Activated CD4-positive, alpha-beta T cell treated with anti-CD3 and anti-CD28 coated beads, Interleukin-10, Interleukin-2, amounts not matched to agents 100 ng/mL and 50 ng/mL, durations not matched to agents 16 hours and 8 hours (primary cell): ENCODE measurements at places on chromosomes 1 and 21.

- no peak for DNase-seq
Measured at GRCh38 chr1:163130225-163130856, 61.2 kb downstream of the RGS4 start.

DNA sequence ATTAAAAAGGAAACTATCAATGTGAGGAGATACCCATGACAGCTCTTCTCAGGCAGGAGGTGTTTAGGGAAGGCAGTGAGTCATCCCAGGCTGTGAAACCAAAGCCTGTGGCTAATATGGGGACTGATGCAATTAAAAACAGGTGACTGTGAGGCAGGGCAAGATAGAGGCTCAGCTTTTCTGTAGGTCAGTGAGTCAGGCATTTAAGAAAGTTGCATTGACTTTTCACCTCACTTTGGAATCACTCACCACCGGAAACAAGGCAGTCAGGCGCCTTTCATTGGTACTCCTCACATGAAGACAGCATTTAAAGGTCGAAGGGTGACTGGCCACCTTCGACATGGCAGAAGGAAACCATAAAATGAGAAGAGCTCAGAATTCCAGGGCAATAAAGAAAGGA lies 54.5 kb downstream of the PAPPA2 start:
- DNase-seq, result peak; percentile 50

DNA sequence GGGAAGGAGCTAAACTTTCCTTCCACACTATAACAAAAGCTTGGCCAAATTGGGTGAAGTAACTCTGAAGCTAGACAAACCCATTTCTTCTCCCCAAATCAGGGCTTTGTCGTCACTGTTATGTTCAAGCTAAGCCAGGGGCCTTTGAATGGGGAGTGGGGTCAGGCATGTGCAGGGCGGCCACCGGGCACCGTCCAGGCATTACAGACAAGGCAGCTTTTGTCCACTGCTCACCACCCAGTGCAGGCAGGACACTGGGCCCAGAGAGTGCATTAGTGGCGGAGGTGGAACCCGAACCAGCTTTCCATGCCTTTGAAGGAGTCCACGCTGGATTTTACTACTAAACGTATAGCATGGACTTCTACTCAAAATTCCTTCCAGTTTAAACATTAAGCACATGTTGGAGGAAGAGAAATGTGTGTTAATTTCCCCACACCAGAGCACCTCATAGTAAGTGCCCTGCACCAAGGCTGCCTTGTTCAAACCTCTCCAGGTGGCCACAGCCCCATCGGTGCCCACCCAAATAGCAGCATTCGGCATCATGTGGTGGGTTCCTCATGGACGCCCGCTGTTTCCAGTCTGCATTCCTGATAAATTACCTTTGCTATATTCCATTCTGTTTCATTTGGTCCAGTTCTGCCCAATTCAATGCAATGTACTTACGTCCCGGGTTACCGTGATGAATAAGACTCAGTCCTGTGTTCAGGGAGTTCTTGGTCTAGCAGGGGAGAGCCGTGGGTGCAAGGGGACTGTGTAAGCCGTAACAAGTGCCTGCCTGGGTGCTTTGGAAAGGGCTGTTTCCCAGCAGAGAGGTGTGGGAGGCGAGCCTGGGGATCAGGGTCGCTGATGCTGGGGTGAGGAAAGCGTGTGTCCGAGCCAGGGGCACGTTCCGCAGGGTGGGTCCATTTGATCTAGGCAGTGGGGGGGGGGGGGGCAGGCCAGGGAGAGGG lies 1.6 kb downstream of the UBASH3A start:
- peak; percentile 38 for DNase-seq

GRCh38 chr1:209102120-209102519 lies 481.4 kb upstream of the CAMK1G start:
- no peak for DNase-seq

- DNase-seq, result no peak
Measured at GRCh38 chr1:111142356-111142975, 2.4 kb downstream of the CEPT1 start.

DNA sequence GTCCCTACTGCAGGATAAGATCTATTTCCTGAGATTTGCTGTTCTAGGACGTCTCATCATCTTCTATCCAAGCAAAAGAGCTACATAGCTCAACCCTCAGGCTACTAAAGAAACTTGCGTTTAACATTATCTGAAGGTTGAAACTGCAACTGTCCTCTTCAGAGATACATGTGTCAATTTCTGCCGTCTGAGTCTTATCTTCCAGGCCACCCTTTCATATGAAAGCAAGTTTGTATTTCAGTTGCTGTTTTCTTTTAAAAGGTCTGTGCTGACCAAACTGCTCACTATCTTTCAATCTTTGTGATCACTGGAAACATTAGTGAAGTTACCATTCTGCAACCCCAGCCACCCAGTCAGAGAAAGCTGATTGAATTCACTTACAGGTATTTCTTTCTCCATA lies 108.6 kb upstream of the RAB3GAP2 start:
- DNase-seq, result no peak

GRCh38 chr21:31696424-31696823 lies 35.5 kb downstream of the SCAF4 start:
- no peak for DNase-seq

- peak; percentile 46 for DNase-seq
Measured at GRCh38 chr1:200670242-200671118, 773 bp upstream of the DDX59 start.

- no peak for DNase-seq
Measured at GRCh38 chr1:21932127-21932526, 5.0 kb downstream of the HSPG2 start.

GRCh38 chr1:161100556-161100955 lies 2.4 kb downstream of the KLHDC9 start:
- DNase-seq, result no peak

DNA sequence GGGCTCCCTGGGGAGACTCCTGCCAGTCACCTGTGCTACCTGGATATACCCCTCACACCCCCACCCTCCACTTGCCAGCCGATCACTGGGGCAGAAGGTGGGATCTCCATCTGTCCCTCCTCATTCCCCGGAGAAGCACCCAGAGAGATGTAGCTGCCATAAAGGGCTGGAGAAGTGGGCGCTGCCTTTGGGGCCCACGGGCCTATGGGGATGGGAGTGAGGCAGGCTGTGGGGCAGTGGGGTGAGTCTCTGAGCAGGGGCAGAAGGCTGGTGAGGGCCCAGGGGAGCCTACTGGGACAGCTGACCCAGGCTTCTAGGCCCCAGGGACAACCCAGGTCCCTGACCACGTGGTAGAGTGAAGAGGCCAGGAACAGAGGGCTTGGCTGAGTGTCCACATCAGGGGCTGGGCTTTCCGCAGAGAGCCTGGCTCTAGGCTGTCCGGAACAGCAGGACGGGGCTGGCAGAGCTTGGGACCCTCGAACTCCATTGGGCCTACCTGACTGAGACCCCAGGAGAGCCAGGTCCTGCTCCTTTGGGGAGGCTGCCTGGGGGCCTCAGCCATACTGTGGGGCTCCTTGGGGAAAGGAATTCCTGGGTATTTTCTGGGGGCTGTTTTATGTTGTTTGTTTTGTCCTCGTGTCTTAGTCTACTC lies 205.9 kb upstream of the VAMP3 start:
- no peak for DNase-seq

GRCh38 chr1:208235982-208236761 lies 8.0 kb downstream of the PLXNA2 start:
- peak; percentile 43 for DNase-seq

- DNase-seq, result no peak
Measured at GRCh38 chr1:7006996-7007871, 222.0 kb downstream of the CAMTA1 start.

DNA sequence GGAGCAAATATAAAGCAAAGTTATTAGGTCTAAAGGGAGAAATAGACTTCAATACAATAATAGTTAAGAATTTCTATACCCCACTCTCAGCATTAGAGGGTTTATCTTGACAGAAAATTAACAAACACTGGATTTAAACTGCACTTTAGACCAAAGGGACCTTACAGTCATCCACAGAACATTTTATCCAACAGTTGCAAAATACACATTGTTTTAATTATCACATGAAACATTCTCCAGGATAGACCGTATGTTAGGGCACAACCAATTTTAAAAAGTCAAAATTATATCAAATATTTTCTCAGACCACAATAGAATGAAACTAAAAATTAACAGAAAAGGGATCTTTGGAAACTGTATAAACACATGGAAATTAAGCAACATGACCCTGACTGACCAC lies 384.5 kb upstream of the C1orf87 start:
- DNase-seq, result no peak

DNA sequence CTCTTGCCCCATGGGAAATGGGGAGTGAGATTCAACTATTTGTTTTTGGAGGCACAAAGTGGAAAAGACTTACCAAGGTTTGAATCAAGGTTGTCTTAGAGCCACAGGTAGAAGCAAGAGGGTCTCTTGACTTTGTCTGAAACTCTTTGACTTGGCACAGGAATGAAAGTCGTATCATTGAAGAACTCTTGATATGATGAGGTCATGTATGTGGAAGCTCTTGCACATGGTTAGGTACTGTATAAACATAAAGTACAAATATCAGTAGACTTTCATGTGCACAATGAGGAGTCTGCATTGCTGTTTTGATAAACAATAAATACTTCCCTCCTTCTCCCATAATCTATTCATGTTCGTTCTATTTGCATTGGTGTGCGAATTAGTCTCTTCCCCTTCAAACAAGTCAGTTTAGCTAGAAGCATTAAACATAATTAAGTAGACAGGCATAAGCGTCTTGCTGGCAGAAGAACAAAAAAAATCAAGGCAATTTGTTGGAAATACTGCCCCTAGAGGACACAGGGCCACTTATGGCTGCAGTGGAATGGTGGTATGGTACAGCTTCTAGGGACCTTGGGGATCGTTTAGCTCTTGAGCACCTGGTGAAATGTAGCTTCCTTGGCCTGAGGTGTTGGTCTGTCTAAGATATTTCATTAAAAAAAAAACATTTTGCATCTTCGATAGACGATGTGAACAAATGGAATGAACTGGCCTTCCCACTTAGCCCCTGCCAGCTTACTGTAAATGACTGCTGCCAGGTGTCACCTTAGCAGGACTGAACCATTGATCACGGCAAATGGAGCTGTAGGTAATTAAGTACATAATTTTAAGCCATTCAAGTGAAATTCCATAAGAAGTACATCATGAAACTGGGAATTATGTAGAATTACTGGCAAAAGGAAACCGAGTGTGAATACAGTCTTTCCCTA lies 218.0 kb upstream of the GALNT2 start:
- DNase-seq, result peak; percentile 14

DNA sequence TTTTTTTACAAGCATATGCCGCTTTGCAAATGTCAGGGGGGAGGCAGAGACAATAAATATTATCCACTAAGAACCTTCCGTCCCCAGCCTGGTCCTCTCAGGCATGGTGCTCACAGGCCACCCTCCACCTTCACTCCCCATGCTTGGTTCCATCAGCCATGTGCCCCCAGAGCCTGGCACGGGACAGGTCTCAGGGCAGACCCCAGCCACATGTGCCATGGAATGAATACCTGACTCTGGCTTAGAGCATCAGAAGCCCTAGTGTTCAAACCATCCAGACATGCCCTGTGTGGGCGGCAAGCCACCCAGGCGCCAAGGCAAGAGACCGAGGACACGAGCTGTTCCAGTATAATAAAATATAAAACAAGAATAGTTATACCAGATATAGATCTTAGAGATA lies 5.4 kb downstream of the LSS start:
- no peak for DNase-seq

GRCh38 chr1:26225033-26225831 lies 8.8 kb upstream of the CEP85 start:
- DNase-seq, result peak; percentile 37

- peak; percentile 77 for DNase-seq
Measured at GRCh38 chr1:151898519-151898991, 10.8 kb downstream of the THEM4 start.

- DNase-seq, result no peak
Measured at GRCh38 chr1:53731043-53731600, 7.8 kb downstream of the GLIS1 start.

GRCh38 chr1:175152006-175152652 lies 40.4 kb downstream of the KIAA0040 start:
- peak; percentile 68 for DNase-seq

DNA sequence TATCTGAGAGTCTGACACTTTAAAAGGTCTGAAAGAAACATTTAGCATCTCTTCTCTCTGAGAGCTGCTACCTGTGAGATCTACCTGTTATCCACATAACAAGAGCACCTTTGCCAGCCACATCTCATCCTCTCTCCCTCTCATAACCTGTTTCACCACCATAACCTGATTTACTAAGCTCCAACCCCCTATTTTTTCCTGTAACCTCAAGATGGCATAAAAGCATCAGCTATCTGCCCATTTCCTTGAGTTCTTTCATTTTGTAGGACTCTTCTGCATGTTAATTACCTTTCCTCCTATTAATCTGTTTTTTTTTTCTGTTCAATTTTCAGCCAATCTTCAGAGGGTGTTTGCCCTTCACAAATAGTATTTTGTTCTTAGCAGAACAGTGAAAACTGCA lies 136.5 kb upstream of the KCNK1 start:
- no peak for DNase-seq

GRCh38 chr21:45997495-45998275 lies 16.1 kb downstream of the COL6A1 start:
- DNase-seq, result no peak

DNA sequence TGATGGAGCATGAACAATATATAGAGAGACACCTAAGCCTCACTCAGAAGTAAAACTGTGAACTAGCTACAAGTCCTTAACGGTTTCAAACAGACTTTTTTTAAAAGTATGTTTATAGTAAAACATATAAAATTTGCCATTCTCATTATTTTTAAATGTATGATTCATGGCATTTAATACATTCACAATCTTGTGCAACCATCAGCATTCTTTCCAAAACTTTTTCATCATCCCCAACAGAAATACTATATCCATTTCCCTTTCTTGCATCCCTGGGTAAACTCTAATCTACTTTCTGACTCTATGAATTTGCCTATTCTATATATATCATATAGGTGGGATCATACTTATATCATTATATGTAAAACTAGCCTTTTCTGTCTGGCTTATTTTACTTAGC lies 25.5 kb downstream of the EVI5 start:
- DNase-seq, result no peak

DNA sequence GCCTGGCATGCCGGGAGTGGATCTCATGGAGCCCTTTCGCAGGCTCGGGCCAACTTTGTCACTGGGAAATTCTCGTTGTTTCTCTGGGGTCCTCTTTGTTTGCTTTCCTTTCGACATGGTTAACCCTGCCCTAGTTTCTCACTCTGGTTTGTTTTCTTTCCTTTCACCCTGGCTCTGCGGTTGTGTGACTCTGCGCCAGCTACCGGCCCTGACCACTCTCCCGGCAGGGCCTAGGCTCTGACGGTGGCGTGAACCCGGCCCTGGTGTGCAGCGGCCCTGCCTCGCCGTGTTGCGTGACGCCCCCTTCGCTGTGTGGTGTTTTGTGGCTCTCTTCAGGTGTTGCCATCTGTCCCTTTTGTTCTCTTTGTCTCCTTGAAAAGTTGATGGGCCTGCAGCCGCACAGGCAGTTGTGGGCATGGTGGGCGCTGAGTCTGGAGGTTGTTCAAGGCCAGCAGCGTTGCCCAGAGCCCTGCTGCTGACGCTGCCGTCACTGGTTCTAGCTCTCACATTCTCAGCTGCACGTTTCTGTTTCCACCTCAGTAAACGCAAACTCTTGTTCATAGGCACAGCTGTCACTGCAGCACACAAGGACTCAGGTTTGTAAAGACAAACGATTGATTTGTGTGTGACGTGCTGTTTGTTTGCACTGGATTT lies 64.6 kb upstream of the DIP2A start:
- DNase-seq, result no peak

- no peak for DNase-seq
Measured at GRCh38 chr1:85158910-85159309, 41.9 kb downstream of the SYDE2 start.
